ENCODE measurements at places on chromosomes 4 and X.

GRCh38 chr4:167233685-167234315 is 494 bp downstream of the SPOCK3 start:
- no peak for DNase-seq

- no peak for DNase-seq
Observed at GRCh38 chr4:187286525-187286924, 562.9 kb upstream of the FAT1 start.

DNA sequence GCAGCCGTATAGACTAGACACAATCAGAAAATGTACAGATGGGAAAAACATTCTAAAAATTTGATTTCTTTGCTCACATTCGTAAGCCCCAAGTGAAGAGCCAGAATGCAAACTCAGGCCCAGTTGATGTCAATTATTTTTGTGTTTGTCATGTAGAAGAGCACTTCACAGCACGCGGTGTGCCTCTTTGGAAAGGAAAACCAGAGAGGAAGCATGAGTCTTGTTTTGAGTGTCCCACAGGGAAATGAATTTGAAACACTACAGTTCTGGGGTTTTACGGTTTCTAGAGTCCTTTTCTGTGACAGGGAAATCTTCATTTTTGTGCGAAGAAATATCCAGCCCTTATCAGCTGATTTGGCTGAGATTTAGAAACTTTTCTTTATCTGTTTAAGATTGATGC is 554.6 kb upstream of the BOD1L1 start:
- no peak for DNase-seq

DNA sequence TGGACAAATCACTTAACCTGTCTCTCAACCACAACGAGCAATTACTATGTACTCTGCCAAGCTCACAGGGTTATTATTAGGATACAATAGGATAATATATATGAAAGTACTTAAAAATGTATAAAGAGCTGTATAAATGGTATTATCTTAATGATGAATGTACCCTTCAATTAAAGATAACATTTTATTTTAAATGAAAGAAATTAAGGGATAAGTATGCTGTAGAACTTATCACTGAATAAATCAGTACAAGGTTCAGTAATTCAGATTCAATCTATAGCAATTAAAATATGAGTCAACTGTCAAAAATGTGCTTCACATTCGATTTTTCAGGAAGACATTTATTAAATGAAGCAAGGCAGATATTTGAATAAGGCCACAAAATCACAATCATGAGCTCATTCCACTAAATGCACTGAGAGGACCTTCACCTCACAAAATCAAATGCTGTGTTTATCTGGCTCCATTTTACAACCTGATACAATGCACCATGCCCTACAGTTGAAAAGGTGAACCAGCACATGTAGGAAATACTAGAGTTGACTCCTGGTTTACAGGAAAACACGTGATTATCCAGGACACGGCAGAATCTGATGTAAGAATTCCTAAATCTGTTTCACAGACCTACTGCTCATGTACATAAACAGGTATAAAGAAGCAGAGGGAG is 4.4 kb downstream of the LRCH2 start:
- DNase-seq: no peak

- no peak for DNase-seq
Observed at GRCh38 chr4:32290102-32290501, 1569.9 kb downstream of the PCDH7 start.

DNA sequence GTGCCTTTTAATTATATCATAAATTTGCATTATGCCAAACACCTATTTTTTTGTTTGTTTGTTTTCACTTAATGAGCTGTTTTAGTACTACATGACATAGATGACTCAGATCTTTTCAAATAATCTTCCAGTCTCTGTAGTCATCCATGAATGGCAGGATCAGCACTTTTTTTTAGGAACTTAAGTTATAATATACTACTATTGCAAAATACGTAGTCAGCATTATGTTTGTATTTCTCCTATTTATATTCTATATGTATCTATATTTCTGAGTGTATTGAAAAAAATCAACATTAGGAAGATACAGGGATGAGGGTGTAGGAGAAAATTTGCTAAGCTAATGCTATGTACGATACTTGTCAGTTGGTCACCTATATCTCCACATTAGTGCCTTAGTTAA is 773.1 kb upstream of the AGA start:
- no peak for DNase-seq
